ENCODE measurements at places on chromosomes 7 and 10. TPM values are rescaled to one million over a fixed set of nuclear protein-coding genes. Genes with fewer than 3 reads are reported as not detected.

The CCDC7 gene
- total RNA-seq: 1.0 TPM

The ARL4A gene
- total RNA-seq: 60.5 TPM

The HTR7 gene
- total RNA-seq: not detected

The MYO1G gene
- total RNA-seq: 0.26 TPM

Data from A549 treated with GW870086 at 1 μM for 4 hours (cell line).